Cardiac muscle cell (in vitro differentiated cells and primary cell): ENCODE measurements at places on chromosomes 11 and 22.

- H3K4me3 ChIP-seq = no peak overlapping the region
- peaks cover 14% of the 10 kb centered on the region for H3K4me1 ChIP-seq
- no peak overlapping the region for H3K27ac ChIP-seq
These were observed 35.6 kb downstream of the GAS2 start for GRCh38 chr11:22702031-22702430.

DNA sequence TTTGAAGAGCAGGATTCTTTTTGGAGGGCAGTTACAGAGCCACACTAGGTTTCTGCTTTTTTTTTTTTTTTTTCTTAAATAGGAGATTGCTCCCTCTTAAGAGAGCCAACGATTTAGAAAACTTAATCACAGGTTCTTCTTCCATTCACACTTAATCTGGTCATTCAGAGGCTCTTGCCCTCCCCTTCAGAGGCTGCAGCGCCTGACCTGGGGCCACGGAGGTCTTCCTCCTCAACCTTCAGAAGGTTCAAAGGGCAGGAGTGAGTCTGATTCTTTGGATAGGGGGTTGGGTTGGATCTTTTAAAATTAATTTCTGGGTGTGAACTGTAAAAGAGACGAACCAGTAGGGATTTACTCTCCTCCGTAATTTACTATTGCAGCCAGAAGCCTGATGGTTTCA lies 57.1 kb downstream of the ZNRF3 start:
- no peak overlapping the region for H3K4me3 ChIP-seq
- H3K36me3 ChIP-seq = no peaks in the 10 kb centered on the region
- peak overlapping the region; percentile 30 for H3K27ac ChIP-seq
- H3K27me3 ChIP-seq = no peaks in the 10 kb centered on the region
- no peak for DNase-seq

GRCh38 chr11:99522467-99523173 lies 501.9 kb downstream of the CNTN5 start:
- H3K27ac ChIP-seq = no peak overlapping the region
- no peak overlapping the region for H3K4me3 ChIP-seq
- H3K27me3 ChIP-seq = no peaks in the 10 kb centered on the region
- no peak for DNase-seq
- H3K4me1 ChIP-seq = no peaks in the 10 kb centered on the region

DNA sequence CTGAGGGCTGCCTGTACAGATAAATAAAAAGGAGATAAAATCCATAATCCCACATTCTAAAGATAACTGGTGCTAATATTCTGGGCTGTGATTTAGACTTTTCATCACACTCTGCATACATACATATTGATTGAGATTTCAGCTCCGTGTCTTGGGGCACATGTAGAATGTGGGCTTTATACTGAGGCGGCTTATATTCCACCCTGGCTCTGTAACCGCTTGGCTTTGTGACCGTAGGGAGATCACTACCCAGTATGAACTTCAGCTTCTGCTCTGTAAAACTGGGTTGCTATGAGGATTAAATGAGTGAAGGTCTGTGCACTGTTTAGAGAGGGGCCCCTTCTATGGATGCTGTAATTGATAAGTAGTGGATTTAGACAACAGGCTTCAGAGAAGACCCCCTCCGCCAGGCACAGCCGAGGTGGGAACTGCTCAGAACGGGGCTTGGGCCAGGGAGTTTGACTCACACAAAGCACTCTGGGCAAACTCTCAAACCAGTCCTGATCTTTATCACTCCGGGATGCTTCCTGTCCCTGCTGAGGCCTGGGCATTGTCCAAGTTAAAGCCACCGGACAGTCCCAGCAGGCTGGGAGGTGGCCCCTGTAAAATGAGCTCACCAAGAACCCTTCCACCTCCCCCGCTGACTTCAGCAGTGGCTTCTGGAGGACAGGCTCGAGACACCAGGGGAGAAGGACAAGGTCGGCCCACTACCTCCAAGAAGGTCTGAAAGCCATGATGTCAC lies 17.2 kb downstream of the KIAA1671 start:
- peak; percentile 17 for DNase-seq
- no peak overlapping the region for H3K4me3 ChIP-seq
- H3K27me3 ChIP-seq = no peaks in the 10 kb centered on the region
- H3K36me3 ChIP-seq = no peaks in the 10 kb centered on the region
- peak overlapping the region; percentile 84 for H3K27ac ChIP-seq

GRCh38 chr11:35190804-35191348 lies 51.9 kb downstream of the CD44 start:
- no peak overlapping the region for H3K4me3 ChIP-seq
- DNase-seq = peak; percentile 39
- no peaks in the 10 kb centered on the region for H3K36me3 ChIP-seq
